ENCODE measurements at places on chromosomes 3 and 15. TPM values are rescaled to one million over a fixed set of nuclear protein-coding genes. Genes with fewer than 3 reads are reported as not detected.

FRMD5 gene
- 0.84 TPM for total RNA-seq

EXD1 gene
- not detected for total RNA-seq

ZBBX gene
- total RNA-seq = not detected

SPINK8 gene
- total RNA-seq = not detected

KIF9 gene
- total RNA-seq = 4.2 TPM

RHCG gene
- not detected for total RNA-seq

CBLB gene
- total RNA-seq = 7.9 TPM

TUSC7 gene
- not detected for total RNA-seq

FBXO40 gene
- not detected for total RNA-seq

ATP8B4 gene
- total RNA-seq = 0.34 TPM

Measured in bronchus fibroblast of lung (primary cell).